GM18507 (cell line): ENCODE measurements at places on chromosomes 3 and 15.

DNA sequence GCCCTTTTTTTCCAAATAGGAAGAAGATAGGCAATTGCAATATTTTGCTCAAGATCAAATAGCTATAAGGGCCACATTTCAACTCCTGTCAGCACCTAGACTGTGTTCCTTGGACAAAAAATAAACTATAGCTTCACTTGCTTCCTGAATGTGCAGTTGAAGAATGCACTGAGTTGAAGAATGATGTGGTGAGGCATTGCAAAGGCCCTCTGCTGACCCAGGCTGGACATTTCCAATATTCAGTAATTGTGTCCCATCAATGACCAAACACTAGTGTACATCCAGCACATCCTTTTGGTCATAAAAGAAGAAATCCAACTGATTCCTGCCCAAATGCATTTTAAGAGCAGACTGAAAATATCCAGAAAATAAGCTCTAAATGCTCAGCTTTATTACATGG is 424.8 kb upstream of the TGFBR2 start:
- DNase-seq: no peak

DNA sequence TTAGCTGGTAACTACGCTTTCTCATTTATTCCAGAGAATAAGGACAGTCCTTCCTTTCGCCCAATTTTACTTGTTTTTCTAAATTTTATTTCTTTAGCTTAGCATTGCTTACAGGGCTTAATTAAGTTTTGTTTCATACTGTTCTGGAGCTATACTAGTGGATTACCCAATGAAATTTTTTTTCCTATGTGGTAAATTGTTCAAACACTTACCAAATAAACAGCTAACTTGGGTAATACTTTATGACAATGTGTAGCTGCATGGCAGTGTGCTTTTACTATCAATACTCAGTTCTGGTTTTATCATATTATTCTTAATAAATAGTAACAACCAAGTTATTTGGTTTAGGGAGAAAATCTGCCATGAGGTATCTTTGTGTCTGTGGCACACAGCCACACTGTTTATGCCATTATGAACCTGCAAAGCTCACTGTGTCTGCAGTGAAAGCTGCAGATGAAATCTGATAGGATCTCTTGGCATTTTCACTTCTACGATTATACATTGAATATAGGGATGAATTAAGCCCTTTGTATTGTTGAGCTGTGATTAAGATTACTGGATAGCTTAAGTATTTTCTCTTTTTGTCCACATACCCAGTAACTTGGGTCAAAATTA is 37.2 kb downstream of the UBE2E2 start:
- no peak for DNase-seq

DNA sequence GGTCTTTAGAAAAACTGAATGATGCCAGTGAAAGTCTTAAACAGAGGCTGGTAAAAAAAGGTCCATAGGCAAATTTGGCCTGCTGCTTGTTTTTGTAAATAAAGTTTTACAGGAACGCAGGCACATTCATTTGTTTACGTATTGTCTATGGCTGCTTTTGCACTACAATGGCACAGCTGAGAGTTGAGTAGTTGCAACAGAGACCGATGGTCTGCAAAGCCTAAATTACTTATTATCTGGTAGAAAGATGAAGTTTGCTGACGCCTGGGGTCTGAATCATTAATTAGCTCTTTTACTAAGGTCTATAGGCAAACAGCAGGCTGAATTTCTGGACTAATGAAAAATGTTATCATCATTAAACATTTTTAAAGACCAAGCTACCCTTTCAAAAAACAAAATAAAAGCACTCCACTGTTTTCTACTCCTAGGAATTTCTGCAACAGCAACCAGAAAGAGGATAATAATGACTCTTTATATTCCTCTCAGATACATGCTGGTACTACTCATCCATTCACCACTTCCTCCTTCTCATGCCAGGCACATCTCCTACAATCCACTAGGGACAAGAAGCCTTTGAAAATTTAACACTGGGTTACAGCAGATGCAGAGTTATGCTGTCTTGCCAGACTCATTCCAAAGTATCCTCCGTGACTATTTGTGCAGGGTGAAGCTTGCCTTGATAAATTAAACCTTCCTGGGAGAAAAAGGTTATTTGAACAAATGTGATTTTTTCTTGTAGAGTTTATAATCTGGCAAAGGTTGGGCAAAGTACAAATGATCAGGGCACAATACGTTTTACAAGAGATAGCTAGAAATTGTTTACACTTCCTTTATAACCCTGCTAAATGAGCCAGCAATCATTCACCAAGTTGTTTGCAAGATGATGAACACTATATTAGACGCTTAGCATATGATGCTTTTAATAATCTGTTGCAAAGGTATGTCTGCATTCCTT is 6.0 kb downstream of the GATM start:
- no peak for DNase-seq

- no peak for DNase-seq
Measured at GRCh38 chr15:38226608-38227266, 25.9 kb upstream of the SPRED1 start.

GRCh38 chr3:62875558-62876002 is 364 bp upstream of the CADPS start:
- no peak for DNase-seq

- no peak for DNase-seq
Measured at GRCh38 chr3:14274999-14275961, 96.7 kb downstream of the LSM3 start.

DNA sequence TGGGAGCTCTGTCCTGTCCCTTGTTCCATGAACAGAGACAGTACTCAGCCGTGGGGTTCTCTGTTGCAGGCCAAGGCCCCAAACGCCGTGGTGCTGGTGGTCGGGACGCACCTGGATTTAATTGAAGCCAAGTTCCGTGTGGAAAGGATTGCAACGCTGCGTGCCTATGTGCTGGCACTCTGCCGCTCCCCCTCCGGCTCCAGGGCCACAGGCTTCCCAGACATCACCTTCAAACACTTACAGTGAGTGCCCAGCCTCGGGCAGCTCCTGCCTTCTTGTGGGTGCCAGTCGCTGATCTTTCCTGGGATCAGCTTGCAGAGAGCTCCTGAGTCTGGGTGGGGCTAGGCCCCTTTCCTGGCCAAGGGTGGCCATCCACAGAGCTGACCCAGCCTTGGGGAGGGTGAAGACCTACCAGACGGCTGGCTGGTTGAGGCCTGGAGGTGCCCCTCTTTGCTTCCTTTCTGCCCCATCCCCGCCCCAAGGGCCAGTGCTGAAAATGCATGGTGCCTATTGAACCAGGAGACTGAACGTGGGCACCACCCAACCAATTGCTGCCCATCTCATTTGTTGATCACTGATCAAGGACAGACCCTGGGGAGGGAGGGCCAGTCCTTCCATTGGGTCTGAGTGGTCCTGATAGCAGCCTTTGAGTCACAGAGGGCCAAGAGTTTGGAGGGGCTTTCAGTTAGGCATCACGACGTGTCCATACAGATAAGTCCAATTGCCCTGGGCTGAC is 106.9 kb downstream of the LRRK1 start:
- no peak for DNase-seq

GRCh38 chr15:38826880-38827279 is 262.3 kb upstream of the RASGRP1 start:
- no peak for DNase-seq

DNA sequence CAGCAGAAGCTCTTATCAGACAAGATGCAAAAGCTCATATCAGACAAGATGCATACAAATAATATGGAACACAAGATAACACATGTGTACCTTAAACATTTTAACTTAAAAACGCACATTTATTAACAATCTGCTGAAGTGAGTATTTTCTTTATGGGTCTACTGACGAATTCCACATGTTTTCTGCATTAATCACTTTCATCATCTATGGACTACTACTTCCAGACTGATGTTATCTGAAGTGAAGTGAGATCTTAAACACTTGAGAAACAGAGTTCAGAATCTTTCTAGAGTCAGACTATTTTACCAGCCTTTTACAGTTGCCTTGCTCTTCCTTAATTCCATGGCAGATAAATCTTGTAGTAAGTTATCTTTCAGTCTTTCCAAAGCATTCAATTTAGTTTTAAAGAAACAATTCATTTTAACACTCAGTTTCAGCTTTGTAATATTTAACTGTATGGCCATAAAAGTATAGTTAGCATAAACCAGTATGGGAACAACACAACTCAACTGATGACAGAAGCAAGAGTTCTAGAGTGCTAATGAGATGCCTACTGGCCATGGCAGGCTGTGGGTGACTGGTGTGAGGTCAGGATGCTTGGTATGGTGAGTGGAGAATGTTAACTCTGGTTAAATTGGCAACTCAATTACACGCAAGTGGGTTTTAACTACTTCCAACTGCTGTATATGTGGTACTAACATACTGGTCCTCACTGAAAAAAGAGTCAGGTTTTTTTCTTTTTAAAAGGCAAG is 9.8 kb downstream of the CMTM6 start:
- DNase-seq: no peak

DNA sequence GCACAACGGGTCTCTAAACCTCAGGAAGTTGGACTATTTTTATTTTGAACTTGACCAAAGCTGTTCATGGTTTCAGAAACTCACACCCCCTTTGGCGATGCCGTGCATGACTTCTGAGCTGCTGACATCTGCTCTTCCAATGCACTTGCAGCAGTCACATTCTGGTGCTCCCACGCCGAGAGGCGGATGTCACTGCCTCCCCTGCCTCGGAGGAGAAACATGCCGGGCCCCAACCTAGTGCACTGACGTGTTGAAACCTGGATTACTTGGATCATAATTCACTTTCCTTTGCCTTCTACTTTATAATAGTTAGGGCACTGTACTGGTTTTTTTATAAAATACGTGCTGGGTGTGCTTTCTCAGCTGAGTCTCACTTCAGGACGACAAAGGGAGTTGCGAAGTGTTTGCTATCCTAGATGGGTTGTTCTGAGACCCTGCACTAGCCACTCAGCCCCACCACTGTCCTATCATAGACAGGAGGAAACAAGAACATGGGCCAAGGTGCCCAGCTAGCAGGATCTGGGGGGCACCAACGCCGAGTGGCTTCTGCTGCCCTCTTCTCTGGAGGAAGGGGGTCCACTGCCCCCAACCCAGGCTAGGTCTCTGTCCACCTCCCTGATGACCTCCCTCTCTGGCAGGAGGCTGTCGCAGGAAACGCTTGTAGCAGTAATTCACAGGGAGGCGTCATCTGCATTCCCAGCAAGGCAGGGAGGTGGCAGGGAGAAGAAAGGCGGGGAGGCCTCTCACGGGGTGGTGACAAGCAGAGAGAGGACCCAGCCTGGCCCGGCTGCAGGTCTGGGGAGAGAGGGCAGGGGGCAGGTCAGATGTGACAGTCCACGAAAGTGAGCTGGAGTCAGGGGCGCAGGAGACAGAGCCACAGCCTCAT is 158.8 kb upstream of the IQSEC1 start:
- no peak for DNase-seq

DNA sequence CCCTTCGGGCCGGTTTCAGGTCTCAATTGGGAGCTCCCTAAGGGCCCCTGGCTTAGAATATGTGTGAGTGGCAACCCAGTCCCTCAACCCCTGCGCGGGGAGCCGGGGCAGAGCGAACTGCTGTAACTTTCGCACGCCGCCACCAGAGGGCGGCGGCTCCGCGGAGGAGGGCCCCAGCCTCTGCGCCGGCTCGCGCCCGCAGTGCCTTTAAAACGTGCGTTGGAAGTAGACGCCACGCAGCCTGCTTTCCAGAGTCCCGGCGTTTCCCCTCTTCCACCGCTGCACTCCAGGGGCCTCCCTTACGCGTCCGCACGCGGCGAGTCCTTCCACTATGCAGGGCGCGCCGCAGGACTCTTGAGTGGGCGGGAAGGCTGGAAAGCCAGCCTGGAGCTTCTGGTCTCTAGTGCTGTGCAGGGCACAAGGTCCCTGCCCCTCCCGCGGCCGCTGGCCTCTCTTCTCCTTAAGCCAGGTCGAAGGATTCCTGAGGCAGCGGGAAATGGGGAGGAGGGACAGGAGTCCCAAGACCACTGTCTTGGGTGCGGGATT is 23.7 kb upstream of the RNU6-1 start:
- peak; percentile 73 for DNase-seq

- no peak for DNase-seq
Measured at GRCh38 chr15:69059557-69059943, 45.1 kb downstream of the NOX5 start.

DNA sequence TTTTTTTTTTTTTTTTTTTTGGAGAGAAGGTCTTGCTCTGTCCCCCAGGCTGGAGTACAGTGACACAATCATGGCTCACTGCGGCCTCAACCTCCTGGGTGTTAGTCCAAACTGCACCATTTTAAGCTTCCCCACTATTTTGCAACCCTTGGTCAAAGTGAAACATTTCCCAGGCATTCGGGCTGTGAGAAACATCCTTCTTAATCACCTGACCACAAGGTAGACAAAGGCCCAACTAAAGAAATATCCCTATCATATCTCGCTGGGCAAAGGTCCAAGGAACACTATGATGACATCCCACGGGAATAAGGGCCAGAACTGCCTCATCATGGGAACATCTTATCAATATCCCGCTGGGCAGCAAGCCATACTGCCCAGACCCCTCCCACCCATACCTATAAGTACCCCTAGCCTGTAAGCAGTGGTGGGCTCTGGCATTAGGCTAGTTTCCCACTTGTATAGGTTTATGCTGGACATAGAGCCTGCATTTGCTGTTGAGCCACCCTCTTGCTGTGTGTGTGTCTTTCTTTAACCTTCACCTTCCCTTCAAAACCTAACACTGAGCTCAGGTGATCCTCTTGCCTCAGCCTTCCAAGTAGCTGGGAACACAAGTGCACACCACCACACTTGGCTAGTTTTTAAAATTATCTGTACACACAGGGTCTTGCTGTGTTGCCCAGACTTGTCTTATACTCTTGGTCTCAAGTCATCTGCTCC is 95.2 kb downstream of the SEMA5B start:
- DNase-seq: no peak

GRCh38 chr3:86037916-86038315 is 953.0 kb downstream of the VGLL3 start:
- DNase-seq: no peak

GRCh38 chr15:68775671-68776476 is 44.8 kb downstream of the ANP32A start:
- DNase-seq: no peak

- no peak for DNase-seq
Measured at GRCh38 chr15:89958107-89958805, 42.9 kb upstream of the ZNF710 start.

- no peak for DNase-seq
Measured at GRCh38 chr3:150393745-150394144, 14.4 kb upstream of the TSC22D2 start.

DNA sequence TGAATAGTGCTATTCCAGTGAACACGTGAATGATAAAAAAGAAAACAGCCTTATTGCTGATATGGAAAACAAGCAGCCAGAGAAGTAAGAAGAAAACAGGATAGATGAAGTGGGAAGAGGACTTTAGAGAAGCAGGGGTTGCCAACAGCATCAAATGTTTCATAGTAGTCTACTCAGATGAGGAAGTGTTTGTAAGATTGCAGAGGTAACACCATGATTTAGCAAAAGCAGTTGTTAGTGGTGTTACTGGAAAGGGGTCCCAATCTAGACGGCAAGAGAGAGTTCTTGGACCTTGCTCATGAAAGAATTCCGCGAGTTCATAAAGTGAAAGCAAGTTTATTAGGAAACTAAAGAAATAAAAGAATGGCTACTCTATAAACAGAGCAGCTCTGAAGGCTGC is 108.8 kb upstream of the MCTP2 start:
- no peak for DNase-seq

GRCh38 chr3:88811096-88811495 is 296.3 kb upstream of the EPHA3 start:
- no peak for DNase-seq

- peak; percentile 8 for DNase-seq
Measured at GRCh38 chr3:197186887-197187588, 111.4 kb downstream of the DLG1 start.

- no peak for DNase-seq
Measured at GRCh38 chr3:11564577-11565001, 79.1 kb downstream of the VGLL4 start.
